Hypothalamus (tissue), 51 donors: ENCODE measurements at places on chromosomes 1 and 21.
A peak's percentile ranks its signal among the peaks of the same experiment; 100 is the strongest.

DNA sequence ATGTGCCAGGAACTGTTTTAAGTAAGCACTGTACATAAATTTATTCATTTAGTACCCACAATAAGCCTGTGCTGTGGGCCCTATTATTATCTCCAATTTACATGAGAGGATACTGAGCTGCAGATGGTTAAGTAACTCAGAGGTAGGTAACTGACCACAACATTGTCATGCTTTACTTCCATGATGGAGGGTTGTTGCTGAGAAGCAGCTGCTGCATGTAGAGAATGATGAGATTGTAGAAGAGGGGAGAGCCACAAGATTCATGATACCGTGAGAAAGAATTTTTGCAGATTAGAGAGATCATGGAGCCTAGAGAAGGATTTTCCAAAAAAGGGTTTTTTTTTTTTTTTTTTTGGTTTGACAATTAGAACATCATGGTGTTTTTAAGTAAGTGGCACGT is 313.1 kb downstream of the PTBP2 start:
- DNase-seq = no peak

DNA sequence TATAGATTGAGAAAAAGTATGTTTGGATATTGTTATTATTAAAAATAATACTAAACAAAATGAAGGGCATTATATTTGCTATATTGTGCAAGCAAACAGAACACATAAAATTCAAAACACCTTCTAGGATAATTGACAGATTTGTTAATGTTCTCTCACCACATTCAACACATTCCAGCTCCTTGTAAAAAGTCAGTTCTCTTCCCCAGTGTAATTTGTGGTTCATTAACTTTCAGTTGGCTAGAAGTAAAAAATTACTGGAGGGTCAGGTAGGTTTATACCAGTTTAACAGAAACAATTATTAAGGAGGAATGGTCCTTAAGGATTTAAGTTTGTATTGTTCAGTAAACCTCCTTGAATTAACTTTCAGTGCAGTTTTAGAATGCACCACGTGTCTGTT is 1235.3 kb upstream of the ADGRL2 start:
- no peak for DNase-seq

DNA sequence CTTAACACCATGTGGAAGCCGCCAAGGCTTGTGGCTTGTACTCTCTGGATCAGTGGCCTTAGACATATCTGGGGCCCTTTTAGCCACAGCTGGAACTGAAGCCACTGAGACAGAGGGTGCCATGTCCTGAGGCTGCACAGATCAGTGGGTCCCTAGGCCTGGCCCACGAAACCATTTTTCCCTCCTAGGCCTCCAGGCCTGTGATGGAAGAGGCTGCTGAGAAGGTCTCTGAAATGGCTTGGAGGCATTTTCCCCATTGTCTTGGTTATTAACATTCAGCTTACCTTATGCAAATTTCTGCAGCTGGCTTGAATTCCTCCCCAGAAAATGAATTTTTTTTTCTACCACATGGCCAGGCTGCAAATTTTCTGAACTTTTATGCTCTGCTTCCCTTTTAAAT is 15.1 kb upstream of the DPH5 start:
- DNase-seq = no peak

GRCh38 chr1:244211559-244211944 is 160.5 kb downstream of the ZBTB18 start:
- DNase-seq = no peak

GRCh38 chr1:154869351-154870114 is 548 bp downstream of the KCNN3 start:
- peak; percentile 61 for DNase-seq

DNA sequence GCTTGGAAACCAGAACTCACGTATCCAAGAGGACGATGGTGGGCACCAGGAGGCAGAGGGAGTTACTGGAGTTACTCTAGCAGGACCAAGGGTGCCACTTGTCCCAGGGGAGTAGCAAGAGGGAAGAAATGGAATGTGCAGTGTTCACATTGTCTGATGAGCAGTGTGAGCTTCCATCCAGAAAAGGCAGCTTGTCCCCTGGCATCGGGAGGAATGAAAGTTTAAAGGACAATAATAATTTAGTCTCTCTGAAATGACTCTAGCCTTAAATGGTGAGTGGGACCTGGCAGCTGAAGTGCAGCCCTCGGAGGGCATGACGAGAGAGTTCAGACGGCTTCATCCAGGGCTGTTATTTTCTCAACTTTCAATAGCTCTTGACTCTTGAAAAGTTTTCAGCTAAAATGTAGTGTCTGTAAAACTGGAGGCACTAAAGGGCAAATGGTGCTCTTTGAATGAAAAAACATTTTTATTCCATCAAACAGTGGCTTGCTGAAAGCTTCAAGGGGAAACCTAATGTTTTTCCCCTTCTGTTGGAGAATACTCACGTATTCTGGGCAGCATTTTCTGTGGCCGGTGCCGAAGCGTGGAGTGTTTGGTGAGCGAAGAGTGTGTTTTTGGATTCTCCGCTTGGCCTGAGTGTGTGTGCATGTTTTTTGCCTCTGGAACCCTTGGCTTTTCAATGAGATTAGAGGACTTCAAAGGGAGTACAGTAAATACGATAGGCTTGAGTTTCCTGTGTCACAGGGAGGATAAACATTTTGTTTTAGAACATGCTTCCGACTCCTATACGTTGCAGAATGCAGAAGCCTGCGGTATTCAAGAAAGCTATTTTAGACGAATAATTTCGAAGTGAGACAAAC is 157.3 kb downstream of the GALNT2 start:
- no peak for DNase-seq

GRCh38 chr1:55635856-55636255 is 420.7 kb upstream of the USP24 start:
- no peak for DNase-seq

DNA sequence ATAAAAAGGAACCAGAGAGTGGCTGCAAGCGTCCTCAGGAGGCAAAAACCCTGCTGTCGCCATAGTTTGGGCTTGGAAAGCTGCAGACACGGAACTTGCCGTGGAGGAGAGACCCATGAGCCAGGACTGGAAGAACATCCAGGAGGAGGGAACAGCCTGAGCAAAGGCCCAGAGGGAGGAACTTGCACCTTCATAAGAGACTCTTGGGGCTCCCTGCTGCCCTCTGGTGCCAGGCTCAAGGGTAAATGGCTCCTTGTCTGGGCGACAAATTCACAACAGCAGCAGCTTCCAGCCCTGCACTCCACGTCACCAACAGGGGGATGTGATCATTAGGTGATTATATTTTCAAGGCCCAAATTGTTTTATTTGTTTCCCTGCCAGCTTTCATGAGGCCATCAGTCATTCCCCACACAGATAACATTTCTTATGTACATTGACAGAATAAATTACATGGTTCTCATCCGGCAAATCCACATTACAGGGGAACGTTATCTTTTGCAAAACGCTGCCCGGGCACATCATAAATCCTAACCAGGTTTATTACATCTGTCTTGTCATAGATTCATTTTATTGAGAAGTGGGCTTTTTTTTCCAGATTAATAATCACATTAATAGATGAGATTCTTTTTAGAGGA is 143.0 kb upstream of the GRIK3 start:
- DNase-seq = no peak

DNA sequence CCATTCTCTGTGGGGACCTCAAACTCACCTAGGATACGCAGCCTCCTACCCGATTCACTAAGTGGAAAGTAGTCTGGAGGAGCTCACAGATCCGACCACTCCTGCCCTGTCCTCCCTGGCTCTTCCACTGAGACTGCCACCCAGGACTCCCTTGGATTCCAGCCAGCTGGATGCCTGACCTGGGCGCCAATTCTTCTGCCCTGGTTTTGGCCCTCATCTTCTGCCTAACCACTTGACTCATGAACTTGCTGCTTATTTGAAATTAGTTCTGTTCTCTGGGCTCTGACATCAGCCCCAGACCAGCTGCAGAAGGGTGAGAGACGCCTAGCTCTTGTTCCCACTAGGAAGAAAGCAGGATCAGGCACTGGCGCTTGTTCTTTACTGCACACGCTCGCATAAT is 48.9 kb downstream of the SLC35D1 start:
- peak; percentile 12 for DNase-seq

DNA sequence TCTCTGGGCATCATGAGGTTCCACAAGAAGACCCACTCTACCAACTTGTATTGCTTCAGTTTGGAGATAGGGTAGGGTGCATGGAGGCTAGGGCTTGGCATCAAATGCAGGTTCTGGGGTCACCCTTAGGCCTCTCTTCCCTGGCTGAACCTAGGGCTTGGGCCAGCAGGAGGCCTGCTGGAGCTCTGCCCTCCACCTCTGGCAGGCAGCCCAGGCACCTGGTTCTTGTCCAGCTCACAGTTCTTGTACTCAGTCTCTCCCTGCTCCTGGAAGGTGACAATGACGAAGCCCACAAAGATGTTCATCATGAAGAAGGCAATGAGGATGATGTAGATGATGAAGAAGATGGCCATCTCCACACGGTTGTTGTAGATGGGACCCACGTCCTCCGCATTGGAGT is 37.5 kb upstream of the KIF21B start:
- DNase-seq = no peak

DNA sequence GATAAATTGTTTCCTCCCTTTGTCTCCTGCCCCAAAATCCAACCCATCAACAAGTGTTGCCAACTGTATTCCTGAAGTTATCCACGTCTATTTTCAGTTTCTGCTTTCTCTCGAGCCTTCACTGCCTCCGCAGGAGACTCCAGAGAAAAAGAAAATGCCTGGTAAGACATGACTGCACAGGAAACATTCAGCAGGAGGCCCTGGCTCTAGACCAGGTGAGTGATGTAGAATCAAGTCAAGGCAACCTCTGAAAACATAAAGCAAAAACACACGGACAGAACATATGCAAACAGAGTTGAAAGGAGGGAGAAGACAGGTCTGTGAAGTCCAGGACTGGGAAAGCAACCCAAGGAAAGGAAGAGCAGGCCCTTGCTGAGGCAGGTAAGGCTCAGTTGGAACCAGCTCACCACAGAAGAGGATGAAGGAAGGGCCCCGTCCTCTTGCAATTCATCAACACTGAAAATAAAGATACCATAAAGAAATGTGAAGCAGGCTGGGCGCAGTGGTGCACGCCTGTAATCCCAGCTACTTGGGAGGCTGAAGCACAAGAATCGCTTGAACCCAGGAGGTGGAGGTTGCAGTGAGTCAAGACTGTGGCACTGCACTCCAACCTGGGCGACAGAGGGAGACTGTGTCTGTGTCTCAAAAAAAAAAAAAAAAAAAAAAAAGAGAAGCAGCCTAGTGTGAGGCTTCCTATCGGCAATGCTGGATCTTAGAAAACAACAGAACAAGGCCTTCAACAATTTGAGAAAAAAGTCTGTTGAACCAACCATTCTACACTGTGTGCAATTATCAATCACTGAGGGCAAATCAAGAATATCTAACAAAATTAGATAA is 8.8 kb downstream of the NOL9 start:
- DNase-seq = no peak

DNA sequence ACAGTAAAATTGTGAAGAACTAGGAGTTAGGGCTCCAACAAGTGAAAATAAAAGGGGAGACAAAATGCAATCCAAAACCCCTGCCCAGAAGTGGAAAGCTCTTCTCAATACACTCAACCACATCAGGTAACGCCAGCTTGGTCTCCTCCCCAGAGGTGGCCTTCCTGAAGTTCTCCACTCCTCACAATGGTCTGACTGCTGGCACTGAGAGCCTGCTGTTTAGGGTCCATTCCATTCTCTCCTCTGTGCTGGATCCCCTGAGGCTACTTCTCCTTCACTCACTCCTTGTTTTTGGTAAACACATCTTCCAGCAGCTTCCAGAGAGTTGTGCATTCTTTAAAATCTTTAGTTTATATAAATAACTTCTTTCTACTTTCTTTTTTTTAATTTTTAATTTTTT is 189.5 kb downstream of the KCNT2 start:
- DNase-seq = no peak

- no peak for DNase-seq
Observed at GRCh38 chr1:58664881-58665280, 35.0 kb downstream of the MYSM1 start.

DNA sequence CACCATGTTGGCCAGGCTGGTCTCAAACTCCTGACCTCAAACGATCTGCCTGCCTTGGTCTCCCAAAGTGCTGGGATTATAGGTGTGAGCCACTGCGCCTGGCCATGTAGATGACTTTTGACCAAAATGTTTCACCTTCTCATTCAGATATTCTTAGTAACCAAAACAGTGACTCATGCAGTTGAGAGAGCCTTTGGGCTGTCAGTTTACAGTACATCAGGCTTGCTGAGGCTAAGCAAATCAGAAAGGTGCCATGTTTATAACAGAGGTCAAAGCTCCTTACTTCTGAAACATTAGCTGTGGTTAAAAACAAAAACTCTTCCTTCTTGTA is 21.0 kb downstream of the CNIH4 start:
- DNase-seq = no peak

DNA sequence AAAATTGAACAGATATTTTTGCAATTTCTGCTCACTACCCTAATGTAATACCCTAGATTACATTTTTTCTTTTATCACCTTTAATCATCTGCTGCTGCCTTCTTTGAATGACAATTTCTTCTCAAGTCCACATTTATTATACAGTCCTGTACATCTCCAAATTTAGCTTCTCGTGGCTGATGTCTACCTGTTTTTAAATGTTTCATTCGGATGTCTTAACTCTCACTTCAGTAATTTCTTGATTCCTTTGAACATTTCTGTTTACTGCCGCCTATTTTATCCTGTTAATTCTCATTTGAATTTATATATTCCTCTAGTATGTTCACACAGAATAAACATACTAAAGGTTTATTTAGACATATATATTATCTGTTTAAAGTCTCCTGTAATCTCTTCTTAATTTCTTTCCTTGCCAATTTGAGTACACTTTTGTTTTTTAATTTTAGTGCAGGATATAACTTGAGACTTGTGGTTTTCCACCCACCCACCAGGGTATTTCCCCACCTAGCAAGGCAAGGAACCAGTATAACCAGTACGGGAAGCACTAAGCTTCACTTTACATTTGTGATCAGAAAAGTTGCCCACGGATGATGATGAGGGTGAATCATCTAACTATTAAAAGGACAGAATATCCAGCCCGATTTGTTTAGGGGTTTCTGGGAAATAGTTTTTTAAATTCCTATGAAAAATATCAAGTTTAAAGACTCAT is 12.7 kb downstream of the INSL5 start:
- no peak for DNase-seq

DNA sequence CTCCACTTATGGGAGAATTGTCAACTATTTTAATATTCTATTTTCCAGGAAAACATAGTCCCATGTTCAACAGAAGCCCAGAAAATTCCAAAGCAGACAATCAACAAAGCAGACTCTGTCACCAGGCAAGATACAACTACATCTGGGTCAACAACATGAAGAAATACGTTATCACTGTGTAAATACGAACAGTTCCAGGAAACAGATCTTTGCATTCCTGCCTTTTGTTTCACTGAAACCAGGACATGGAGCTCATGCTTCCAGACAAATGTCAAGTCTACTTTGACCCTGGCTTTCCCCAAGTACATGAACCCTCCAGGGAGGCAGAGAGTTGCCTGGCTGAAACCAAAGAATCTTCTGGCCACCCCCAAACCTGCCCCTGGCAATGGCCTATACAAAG is 106.7 kb downstream of the SETD4 start:
- DNase-seq = no peak
